Kidney (tissue), 22 donors: ENCODE measurements at places on chromosomes 16 and 17. TPM values are rescaled to one million over a fixed set of nuclear protein-coding genes. Genes with fewer than 3 reads are reported as not detected.

The CTRL gene
- total RNA-seq, result 0.69 TPM

The PLD6 gene
- 3.7 TPM for total RNA-seq

The HASPIN gene
- total RNA-seq, result 0.38 TPM

The CYBA gene
- 395 TPM for total RNA-seq

The EVI2B gene
- 16.5 TPM for total RNA-seq

The ARHGAP27 gene
- total RNA-seq, result 57.2 TPM

The PRKCB gene
- 17.8 TPM for total RNA-seq

The FBXO39 gene
- total RNA-seq, result not detected

The CX3CL1 gene
- total RNA-seq, result 46.4 TPM

The ABCC3 gene
- 156 TPM for total RNA-seq

The HEXIM1 gene
- total RNA-seq, result 34.7 TPM

The NAE1 gene
- 45.6 TPM for total RNA-seq

The SOX9 gene
- 79.3 TPM for total RNA-seq
